SIG-M5 (cell line): ENCODE measurements at places on chromosomes 1 and 21.

DNA sequence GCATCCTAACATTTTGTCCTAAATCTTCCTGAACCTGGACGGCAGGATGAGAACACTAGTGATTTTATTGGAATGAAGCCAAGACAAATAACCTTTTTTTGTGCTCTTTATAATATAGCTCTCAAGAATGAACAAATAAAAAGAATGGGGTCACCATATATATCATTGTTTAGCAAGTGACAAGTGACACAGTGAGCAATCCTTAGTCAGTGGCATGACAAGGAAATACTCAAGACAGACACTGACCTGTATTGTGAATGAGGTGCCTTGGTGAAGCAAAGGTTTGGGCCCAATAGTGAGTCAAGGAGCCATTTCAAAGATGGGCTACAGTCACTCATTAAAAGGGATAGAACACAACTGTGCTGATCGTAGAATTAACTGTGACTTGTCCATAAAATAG is 35.7 kb downstream of the PTGFR start:
- no peak for DNase-seq

DNA sequence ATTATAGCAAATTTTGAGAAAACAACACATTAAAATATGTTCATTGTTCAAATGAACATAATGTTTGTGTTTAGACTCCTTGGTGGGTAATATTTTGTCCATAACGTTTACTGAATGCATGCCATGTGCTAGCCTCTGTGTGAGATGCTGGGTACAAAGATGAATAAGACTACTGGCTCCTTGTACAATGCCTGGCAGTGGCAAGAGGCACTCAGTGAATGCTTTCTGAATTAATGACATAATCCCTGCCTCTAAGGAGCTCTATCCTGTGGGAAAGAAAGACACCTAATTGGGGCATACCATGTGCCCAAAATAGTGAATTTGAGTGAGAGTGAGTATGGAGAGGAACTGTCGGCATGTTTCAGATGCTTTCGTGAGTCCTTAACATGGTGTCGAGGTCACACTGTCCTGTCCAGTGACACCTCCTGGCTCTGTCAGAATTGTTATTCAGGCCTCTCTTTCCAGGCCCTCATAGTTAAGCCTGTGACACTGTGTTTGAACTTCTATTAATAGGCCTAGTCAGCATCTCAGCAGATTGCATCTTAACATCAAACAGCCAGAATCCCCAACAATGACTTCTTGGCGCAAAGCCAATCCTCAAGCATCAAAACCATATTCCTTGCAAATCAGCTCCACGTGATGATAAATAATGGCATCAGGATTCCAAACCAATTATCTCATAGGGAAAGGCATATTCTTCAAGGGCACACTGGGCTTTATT is 32.8 kb upstream of the S1PR1 start:
- no peak for DNase-seq

- DNase-seq, result no peak
Measured at GRCh38 chr21:44331209-44331608, 8.0 kb downstream of the CFAP410 start.

DNA sequence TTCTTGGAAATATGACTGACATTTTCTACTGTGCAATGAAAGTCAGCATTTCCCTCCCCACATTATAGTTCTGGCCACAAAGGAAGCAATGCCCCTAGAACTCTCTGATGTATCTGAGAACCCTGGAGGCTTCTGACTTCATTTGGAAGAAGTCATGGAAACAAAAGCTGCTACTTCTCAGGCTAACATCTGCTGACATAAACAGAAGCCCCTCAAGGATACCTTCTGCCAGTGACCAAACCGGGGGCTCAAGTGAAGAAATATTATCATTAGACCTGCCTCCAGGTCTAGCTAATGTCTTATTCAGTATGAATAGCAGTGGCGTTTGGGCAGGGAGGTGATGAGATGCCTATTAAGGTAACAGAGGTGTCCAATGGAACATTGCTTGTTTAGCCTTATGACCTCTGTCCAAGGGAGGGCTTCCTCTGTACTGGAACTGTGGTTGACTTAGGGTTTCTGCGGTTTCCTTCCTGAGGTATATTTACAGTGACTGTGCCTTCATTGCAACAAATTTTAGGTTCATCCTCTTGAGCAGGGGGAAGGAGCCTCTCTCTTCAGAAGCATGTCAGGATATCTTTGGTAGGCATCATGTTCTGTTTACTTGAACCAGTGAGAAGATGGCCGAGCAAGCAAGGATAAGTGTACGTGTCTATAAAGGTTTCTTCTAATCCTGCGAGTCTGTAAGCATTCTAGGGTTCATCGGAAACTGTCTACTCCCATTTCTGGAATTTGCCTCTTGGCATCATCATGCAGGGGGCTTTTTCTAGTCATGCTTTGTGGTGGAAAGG is 161.7 kb downstream of the PBX1 start:
- DNase-seq, result no peak

DNA sequence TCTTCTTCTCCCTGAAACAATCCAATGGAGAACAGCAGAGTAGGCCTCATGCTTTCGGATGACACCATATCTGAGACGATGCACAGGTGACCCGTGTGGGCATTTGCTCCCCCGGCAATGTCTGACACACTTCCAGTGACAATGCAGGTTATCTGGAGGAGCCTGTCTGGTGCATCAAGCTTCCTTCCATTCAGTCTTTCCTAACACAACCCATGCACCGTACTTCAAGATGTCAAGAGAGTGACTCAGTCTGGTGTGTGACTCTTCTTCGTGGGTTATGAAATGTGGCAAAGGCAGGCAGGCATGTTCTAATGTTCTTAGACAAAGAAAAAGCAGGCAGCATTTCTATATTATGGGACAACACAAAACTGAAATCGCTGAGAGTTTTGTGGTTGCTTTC is 159.1 kb downstream of the EDEM3 start:
- no peak for DNase-seq

DNA sequence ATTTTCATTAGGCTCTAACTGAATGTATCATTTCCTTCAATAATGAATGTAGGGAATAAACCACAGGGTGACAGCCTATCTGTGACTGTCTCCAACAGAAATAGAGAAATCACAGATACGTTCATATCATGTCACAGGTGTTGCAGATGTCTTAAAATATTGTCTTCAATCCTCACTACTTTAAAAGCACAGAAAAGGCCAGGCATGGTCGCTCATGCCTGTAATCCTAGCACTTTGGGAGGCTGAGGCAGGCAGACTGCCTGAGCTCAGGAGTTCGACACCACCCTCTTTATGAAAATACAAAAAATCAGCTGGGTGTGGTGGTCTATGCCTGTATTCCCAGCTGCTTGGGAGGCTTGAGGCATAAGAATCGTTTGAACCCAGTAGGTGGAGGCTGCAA is 8.2 kb downstream of the CREG1 start:
- DNase-seq, result no peak

DNA sequence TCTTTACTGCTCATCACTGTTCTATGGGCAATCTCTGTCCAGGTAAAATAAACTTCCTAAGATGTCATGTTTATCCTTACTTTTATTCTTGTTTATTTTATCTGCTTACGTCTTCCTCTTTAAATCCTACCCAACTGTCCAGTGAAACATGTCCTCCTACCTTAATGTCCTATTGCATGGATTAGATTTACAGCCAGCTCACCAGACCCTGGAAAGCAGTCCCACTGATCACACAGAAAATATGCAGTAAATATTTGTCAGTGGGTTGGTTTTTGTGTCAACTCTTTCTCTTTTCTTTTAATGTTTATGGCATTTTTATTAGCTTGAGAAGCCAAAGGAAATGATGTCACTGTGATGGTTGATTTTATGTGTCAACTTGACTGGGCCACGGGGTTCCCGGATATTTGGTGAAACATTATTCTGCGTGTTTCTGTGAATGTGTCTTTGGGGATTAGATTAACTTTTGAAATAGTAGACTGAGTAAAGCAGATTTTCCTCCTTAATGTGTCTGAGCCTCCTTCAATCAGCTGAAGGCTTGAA is 258.3 kb downstream of the SRGAP2C start:
- DNase-seq, result no peak

DNA sequence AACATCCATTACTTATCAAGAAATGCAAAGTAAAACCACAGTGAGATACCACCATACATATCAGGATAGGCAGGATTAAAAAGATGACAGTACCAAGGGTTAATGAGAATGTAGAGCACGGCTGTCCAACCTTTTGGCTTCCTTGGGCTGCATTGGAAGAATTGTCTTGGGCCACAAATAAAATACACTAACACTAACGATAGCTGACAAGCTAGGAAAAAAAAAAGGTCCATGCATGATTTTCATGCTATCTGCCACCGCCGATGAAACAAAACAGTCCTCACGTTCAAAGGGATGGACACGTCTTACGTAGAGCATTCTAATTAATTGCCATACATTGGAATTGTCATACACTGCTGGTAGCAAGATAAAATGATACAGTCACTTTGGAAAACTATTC is 14.3 kb downstream of the BACH1 start:
- DNase-seq, result no peak

- no peak for DNase-seq
Measured at GRCh38 chr1:152053375-152053774, 16.6 kb upstream of the S100A11 start.

DNA sequence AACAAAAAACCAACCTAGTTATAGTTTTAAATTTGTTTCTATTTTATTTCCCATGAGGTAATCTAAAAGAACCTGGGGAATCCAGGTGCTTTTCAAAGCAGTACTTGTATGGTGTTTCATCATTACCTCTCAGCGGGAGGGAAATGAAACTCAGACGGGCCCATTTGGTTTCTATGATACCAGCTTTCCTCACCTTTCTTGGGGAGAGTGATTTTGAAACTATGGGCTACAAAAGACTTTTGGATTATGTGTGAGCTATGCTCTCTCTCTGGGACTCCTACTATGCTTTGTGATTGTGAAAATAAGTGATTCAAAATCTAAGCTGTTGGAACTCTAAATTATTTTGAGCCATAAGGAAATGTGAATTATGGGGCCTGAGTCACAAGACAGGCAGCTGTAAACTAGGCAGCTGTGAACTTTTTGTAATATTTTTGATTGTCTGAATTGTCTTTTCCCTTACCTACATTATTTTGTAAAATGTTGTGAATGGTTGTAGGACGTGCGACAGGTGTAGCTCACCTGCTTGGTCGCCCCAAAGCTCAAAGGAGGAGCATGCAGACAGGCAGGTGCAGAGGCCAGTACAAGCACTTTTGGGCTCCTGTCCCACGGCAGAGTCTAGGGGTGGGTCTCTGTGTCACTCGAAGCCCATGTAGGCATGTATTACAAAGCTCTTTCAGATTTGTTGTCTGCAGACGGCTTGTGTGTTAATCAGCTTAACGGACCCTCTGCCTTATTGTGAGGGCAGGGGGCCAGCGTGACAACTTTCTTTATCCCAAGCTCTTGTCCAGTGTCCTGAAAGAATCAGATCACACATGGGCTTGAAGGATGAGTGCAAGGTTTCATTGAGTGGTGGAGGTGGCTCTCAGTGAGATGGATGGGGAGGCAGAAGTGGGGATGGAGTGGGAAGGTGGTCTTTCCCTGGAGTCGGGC is 64.8 kb upstream of the BACH1 start:
- no peak for DNase-seq
